Naive thymus-derived CD4-positive, alpha-beta T cell (primary cell): ENCODE measurements at places on chromosomes 12 and 14. TPM values are rescaled to one million over a fixed set of nuclear protein-coding genes. Genes with fewer than 3 reads are reported as not detected.

- H3K4me3 ChIP-seq = no peak overlapping the region
- H3K27me3 ChIP-seq = no peaks in the 10 kb centered on the region
- no peak for DNase-seq
- H3K27ac ChIP-seq = no peak overlapping the region
- H3K4me1 ChIP-seq = no peaks in the 10 kb centered on the region
- no peaks in the 10 kb centered on the region for H3K36me3 ChIP-seq
Observed at GRCh38 chr14:85400678-85401077, 129.3 kb upstream of the FLRT2 start.

DNA sequence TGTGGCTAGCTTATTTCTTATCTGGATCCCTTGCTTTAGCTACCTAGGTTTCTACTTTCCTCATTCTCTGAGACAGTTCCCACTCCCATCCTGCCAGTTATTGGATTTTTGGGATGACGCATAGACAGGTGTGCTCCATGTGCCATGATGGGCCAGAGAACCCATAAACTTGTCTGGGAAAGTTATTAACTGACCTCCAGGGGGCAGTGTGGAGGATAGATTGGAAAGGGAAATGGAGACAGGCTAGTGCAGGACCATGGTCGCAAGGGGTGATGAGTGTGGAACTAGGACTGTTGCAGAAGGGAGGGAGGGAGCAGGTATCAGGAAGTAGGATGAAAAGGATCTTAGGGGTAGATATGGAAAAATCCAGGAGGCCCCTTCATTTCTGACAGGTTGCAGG lies 80.3 kb downstream of the ESRRB start:
- H3K36me3 ChIP-seq = no peaks in the 10 kb centered on the region
- no peaks in the 10 kb centered on the region for H3K27me3 ChIP-seq
- H3K4me3 ChIP-seq = no peak overlapping the region
- DNase-seq = peak; percentile 29
- no peaks in the 10 kb centered on the region for H3K4me1 ChIP-seq

- H3K36me3 ChIP-seq = no peaks in the 10 kb centered on the region
- no peak overlapping the region for H3K4me3 ChIP-seq
- H3K4me1 ChIP-seq = peaks cover 5% of the 10 kb centered on the region
- no peaks in the 10 kb centered on the region for H3K27me3 ChIP-seq
Observed at GRCh38 chr12:26863515-26863914, 30.5 kb upstream of the ITPR2 start.

Gene LMNTD1
- total RNA-seq = not detected

Gene DDN
- not detected for total RNA-seq

DNA sequence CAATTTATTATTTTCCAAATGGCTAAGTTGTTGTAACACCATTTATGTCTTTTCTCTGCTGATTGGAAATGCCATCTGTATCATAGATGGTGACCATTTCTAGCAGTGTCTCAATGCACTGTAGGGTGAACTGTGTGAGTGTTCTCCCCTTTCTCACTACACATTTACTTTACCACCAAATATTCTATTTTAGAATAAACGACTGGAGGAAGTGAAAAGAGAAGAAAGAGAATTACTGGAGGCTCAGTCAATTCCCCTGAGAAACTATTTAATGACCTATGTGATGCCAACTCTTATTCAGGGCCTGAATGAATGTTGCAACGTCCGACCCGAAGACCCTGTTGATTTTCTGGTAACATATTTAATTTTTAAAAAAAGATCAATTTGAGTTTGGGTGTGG lies 15.5 kb upstream of the PAPOLA start:
- H3K27ac ChIP-seq = no peak overlapping the region
- H3K4me3 ChIP-seq = no peak overlapping the region
- no peaks in the 10 kb centered on the region for H3K4me1 ChIP-seq
- H3K27me3 ChIP-seq = no peaks in the 10 kb centered on the region
